ENCODE measurements at places on chromosomes 1 and 21.
A peak's percentile ranks its signal among the peaks of the same experiment; 100 is the strongest.

- no peak for DNase-seq
Observed at GRCh38 chr1:104648269-104648691, 898.6 kb downstream of the AMY1C start.

GRCh38 chr1:190578017-190578416 is 100.4 kb upstream of the BRINP3 start:
- DNase-seq = no peak

DNA sequence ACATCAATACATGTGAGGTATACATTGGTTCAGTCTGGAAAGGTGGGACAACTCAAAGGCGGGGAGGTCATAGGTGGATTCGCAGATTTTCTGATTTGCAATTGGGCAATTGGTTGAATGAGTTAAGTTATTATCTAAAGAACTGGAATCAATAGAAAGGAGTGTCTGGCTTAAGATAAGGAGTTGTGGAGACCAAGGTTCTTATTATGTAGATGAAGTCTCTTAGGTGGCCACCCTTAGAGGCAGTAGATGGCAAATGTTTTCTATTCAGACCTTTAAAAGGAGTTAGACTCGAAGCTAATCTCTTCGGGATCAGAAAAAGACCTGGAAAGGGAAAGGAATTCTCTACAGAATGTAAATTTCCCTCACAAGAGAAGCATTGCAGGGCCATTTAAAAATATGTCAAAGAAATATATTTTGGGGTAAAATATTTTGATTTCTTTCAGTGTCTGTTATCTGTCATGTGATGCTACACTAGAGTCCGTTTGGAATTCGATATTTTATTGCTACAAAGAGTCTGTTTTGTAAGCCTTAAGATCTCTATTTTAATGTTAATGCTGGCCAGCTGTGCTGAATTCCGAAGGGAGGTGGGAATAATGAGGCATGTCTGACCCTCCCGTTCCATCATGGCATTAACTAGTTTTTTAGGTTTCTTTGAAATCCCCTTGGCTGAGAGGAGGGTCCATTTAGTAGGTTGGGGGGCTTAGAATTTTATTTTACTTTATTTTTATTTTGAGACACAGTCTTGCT is 265.1 kb downstream of the PTPRU start:
- DNase-seq = no peak

GRCh38 chr1:207179036-207179435 is 75.0 kb downstream of the C4BPA start:
- no peak for DNase-seq

GRCh38 chr1:229192031-229192430 is 78.9 kb upstream of the RAB4A start:
- no peak for DNase-seq

DNA sequence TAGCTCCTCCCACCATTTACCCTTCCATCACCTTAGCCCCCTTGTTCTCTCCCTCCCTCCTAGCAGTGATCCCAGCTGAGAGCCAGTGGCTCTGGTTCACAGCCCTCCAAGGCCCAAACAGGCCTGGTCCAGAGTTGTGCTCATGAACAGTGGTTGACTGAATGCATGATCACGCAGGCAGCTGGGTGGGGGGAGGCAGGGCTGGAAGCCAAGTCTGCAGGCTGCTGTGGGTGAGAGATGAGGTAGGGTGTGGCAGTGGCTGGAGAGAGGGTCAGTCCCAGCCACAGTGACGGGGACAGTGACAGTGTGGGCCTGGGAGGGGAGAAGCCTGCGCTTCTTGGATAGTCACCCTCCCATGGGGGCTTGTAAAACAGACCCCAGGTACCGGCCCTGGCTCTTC is 22.2 kb downstream of the EPHA8 start:
- DNase-seq = no peak

DNA sequence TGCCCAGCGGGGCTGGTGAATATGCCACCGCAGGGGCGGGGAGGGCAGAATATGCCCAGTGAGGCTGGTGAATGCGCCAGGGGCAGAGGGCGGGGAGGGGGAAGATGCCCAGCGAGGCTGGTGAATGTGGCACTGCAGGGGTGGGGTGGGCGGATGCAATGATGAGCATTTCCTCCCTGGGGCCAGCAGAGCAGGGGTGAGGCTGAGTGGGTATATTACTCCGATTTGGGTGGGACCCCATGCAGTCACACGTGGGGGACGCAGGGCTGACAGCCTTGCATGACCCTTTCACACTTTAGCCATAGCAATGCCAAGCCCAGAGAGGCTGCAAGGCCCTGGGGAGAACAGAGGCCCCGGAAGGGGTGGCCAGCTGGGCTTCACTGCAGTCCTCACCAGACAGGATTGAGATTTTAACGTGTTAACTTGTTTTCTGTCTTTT is 9.3 kb upstream of the SLX9 start:
- no peak for DNase-seq

- DNase-seq = no peak
Observed at GRCh38 chr1:192256674-192257334, 60.0 kb upstream of the RGS21 start.

DNA sequence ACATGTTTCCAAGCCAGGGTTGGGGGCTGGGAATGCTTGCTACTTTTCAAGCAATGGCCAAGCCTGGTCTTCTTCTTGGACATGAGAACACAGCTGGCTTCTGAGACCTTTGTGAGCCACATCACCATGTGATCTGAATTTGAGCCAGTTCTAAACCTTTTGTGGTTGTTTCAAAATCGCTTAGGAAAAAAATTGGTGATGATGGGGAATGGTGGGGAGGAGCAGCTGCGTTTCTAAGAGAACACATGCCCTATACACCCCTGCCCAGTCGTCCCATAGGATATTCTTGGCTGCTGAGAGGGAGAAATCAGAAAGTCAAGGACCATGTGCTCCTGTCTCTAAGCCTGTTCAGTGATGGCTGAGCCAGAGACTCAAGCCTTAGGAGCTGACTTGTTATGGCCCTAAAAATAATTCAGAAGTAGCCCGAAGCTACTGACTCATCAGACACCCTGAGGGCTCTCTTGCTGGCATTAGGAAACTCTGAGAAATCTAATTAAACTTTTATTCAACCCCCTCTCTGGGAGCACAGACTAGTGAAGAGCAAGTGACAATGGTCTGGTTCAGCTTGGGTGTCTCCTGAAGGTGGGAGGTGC is 30.5 kb downstream of the CCDC185 start:
- DNase-seq = no peak

DNA sequence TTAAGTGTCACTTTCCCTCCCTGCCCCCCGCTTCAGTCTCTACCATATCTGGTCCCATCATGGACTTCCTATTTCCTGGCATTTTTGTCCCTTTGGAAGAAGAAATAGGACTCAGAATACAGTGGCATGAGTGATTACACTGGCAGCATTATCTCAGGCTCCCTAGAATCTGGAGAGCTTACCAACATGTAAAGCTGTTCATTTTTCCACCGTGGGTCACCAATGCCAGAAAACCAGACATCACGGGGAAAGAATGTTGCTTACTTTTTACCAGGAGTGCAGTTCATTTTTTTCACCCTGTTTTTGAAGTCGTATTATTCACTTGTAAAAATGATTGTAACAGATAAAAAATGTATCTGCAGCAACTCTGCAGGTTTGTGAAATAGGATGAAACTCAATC is 44.8 kb downstream of the BACH1 start:
- no peak for DNase-seq

DNA sequence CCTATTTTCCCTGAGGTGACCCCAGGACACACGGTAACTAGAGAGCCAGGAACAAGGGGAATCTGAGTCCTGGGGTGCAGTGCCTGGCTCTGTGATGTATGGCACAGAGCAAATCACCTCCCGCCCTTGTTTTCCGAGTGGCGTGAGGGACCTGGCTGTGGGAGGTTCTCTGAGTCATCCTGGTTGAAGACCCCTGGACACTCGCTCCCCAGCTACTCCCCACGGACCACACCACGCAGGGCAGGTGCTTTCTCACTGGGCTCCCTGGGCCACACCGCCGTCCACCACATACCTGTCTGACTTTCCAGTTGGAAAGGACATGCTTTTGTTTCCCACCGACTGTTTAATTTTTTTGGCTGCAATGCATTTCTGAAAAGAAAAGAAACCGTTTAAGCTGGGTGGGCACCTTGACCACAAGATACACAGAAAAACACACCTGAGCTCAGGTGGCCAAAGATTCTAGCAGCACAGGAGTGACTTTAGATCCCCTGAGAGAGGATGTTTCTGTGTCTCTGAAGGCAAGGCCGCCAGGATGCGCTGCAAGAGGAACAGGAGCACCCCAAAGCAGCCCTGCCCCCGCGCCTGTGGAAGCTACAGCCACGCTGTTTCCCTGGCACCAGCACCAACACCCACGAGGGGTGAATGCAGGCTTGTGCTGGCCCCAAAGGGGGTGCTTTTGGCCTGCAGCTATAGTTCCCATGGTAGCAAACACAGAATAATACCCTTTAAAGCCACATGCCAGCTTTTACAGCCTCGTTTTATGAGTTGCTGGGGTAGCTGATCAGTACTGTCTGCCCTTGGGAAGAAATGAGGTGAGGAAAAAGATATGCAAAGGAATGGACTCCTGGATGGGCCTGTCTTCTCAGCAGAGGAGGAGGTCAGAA is 8.1 kb upstream of the SRM start:
- DNase-seq = peak; percentile 55

DNA sequence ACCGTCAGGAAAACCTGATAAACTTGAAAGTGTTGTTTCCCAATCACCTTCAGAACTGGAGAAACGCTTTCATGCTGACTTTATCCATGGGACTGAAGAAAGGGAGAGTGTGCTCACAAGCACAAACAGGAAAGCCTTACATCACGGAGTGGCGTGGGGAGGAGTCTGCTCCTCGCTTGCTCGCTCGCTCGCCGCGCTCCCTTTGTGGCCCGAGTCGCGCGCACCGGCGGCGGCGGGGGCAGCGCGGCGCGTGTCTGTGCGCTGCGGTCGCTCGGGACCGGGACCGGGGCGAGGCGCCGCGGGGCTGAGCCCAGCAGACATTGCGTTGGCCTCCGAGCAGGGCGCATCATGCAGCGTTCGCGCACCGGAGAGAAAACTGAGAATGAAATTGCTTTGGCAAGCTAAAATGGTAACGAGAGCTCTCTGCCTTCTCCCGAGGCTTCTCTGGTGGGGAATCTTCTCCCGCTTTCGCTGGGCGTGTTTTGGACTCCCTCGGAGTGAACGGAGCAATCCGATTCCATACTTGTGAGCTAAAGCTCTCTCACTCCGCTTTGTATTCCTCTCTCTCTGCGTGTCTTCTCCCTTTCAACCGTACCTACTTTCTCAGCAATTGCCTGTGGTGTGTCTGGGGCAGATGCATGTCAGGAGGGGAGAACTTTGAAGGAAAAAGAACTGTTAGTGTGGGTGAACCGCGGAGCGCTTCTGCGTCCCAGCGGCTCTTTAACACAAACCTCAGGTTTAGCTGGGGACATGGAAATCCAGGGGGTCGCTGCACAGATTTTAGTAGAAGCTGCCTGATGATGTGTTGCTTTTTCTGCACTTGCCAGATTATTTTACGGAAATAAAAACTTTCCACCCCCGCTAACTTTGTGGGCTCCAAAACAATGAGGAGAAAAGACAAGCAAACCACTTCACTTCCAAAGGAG is at the start of gene RGL1:
Gene RGL1 (plus strand): TSS at position 205 of the 926 bp plus-strand sequence. CDS start 178 bp downstream, at position 383.
- peak; percentile 73 for DNase-seq

GRCh38 chr1:86687595-86687994 is 16.8 kb upstream of the SH3GLB1 start:
- DNase-seq = no peak

GRCh38 chr1:110515891-110516290 is 3.1 kb downstream of the KCNA10 start:
- no peak for DNase-seq

- DNase-seq = no peak
Observed at GRCh38 chr1:35924838-35925237, 6.1 kb upstream of the AGO3 start.

GRCh38 chr1:76543495-76543894 is 323.8 kb upstream of the ST6GALNAC5 start:
- DNase-seq = no peak

DNA sequence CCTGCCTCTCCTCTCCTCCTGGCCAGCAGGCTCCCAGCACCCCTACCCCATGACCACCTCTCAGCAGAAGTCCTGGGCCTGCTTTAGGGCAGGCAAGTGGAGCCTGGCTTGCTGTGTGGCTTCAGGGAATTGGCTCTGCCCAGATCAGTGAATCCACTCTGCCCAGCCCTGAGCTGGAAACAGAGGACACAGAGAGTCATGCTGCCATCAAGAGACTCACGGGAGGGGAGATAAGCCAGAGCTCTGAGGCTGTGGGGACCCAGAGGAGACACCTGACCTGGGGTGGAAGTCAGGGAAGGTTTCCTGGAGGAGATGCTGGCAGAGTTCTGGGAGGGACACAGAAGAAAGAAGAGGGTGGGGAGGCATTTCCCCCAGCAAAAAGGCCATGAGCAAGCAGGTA is 54.2 kb downstream of the GLIS1 start:
- no peak for DNase-seq

DNA sequence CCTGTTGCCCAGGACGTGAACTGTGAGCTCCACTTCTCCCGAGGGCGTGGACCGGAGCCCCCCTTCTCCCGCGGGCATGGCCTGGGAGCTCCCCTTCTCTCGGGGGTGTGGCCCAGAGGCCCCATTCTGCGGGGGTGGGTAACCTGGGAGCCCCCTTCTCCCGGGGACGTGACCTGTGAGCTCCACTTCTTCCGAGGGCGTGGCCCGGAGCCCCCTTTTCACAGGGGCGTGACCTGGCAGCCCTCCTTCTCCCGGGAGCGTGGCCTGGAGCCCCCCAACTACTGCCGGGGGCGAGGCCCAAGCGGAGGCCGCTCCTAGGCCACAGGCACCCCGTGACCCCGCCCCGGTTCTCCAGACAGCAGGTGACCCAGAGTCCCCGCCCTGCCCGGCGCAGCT is 320 bp downstream of the C1orf174 start:
- DNase-seq = no peak

DNA sequence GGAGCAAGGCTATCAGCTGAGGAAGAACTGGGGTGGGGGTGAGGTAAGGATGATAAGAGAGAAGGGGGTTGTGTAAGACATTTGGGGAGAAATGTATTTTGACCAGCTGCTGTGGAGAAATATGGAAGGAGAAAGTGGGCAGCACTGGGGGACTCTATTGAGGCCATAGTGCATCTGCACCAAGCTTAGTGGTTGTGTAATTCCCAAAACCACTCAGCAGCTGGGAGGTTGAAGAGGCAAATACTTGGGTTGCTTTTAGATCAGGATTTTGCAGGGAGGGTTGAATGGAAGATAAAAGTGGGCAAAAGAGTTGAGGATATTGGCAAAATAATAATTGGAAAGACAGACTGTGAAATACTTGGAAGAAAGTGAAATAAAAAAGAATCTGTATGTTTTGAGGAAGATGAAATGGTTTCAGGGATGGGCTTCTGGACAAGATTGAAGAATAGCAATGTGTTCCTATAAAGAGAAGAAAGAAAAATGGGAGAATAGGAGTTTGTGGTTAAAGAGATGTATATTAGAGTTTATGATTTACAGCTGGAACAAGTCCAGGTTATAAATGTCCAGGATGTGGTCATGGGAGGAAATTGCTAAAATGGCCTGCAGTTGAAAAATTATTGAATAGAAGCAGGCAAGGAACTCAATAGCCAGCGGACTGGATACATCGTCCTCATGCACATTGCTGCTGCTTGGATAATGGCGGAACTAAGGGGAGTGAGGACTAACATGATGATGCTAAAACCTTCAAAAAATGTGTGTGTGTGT is 162.7 kb downstream of the DNM3 start:
- no peak for DNase-seq
